Mesenteric fat pad (tissue), 1 donor: ENCODE measurements at places on chromosomes 7 and 10.

DNA sequence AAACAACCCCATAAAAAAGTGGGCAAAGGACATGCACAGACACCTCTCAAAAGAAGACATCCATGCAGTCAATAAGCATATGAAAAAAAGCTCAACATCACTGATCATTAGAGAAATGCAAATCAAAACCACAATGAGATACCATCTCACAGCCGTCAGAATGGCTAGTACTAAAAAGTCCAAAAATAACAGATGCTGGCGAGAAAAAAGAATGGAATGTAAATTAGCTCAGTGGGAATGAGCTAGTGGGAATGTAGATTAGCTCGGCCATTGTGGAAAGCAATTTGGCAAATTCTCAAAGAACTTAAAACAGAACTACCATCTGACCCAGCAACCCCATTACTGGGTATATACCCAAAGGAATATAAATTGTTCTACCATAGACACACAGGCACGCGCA lies 287.0 kb downstream of the WDR37 start:
- DNase-seq, result no peak

DNA sequence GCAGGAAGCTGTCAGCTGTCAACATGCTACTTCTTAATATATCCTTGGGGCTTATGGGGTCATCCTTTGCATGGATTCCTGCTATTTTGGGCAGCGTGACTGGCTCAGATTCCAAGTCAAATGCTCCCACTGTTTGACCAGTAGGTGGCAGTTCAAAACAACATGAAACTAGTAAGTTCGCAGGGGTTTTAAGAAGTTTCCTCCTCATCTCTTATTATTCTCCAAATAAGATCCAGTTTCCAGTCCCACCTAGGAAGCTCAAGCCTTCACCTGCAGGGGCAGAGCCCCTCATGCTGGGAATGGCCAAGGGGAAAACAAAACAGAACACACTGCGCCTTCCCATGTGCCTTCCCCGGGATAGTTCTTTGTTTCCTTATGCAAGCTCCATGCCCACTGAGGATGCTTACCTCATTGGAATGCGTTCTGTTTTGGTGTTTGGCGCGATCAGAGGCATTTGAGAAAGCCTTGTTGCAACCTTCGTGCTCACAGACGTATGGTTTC lies 259.8 kb downstream of the GLI3 start:
- no peak for DNase-seq

DNA sequence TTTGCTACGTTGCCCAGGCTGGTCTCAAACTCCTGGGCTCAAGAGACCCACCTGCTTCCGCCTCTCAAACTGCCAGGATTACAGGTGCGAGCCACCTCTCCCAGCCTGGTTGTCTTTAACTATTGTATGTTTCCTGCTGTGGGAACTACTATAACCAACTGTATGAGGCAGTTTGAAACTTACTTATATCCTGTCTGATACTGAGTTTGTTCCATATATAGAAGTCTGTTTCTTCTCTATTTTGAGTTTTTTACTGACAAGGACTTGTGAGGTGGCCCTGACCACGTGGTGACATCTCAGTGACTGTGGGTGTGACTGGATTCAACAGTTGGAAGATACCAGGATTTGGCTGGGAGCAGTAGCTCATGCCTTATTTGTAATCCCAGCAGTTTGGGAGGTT lies 14.2 kb downstream of the FBH1 start:
- DNase-seq, result no peak

- no peak for DNase-seq
Observed at GRCh38 chr7:2993868-2994267, 49.8 kb downstream of the CARD11 start.

GRCh38 chr7:5375925-5376324 lies 47.7 kb downstream of the TNRC18 start:
- no peak for DNase-seq

- no peak for DNase-seq
Observed at GRCh38 chr10:101816913-101817336, 1.3 kb downstream of the OGA start.

GRCh38 chr7:107874605-107875446 lies 16.2 kb upstream of the DLD start:
- no peak for DNase-seq

- DNase-seq, result peak; percentile 22
Observed at GRCh38 chr10:101331956-101332355, 22.0 kb upstream of the BTRC start.

DNA sequence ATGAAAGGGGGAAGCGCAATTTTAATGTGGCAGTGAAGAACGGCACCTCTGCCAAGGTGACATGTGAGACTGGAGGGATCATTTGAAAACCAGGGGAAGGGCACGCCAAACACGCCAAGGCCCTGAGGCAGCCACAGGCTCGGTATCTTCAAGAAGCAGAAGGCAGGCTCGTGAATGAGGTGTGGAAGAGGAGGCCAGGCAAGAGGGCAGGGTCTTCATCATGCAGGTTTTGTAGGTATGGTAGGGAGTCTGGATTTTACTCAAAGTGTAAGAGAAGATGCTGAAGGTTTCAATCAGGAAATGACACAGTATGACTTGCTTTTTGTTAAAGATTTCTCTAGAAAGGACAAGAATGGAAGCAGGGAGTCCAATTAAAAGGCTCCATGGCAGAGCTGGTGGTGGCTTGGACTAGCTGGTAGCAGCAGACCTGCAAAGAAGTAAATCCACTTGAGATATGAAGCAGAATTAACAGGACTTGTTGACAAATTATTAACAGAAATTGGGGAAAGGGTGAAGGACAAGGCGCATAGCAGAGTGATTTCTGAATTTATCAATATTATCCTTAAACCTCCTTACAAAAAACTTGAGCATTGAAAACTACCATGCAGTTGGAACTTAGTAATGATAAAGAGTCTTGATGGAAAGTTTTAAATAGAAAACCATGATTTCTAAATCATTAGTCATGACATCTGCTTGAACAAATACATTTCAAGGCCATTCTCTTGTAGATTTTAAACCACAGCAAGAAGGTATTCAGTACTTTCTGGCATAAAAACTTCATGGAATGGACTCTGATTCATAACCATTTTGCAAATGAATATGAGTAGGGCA lies 70.4 kb downstream of the COA1 start:
- DNase-seq, result no peak

DNA sequence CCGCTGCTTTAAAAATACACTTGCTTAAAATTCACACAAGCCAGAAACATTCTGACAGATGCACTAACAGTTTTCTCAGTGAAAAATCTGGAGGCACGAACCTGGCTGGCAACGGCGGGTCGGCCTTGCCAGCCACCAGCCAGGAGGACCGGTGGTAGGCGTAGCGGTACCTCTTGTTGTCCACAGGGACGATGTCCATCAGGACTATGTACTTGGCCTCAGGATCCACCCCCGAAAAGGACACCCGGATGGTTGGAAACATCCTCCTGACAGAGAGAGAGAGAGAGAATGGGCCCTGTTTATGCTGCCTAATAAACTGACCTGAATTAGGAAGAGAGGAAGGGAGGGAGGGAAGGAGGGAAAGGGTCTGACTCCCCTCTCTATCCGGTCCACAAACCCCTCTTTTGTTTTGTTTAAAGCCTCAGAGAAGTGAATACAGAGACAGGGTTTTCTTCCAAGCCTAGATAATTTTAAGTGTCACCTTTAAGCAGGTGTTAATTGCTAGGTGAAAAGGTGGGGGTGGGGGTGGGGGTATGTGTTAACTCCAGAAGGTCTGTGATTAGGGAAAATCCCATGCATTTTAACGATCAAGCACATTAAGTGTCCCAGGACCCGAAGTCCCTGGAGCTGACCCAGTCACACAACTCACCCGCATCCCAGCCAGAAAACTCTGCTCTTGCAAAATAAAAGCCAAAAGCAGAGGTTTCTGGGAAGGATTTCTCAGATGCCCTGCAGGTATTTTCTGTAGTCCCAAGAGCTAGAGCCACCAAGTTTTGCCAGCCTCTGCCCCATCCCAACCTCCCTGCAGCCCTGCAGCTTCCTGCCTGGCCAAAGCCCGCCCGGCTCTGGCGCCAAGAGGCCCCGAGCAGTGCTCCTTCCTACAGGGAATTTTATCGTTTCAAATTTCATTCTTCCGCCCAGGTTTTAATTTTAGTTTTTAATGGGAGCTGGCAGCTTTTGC lies 5.0 kb downstream of the TBX20 start:
- no peak for DNase-seq

DNA sequence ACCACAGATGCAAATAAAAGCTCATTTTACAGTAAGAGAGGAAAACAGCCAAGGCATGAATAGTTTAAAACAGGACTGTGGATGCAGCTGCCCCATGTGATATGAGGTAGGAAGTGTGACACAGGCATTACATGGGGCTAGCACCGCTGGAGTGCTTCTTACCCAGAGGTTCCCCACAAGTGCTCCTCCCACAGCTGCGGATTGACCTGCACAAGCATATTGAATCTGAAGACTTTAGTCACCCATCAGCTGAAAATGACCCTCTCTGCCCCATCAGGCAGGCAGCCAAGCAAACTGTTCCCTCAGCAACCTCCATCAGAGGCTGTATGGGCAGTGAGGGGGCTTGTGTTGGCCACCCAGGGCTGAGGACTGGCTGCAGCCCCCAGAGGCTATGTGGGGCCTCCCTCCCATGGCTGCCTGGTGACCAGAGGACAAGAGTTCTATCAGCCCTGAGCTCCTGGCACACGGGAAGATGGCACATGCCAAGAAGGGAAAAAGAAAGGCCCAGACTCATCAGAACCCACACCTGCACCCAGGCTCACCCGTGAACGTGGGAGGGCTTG lies 98.7 kb downstream of the TCERG1L start:
- DNase-seq, result peak; percentile 68

DNA sequence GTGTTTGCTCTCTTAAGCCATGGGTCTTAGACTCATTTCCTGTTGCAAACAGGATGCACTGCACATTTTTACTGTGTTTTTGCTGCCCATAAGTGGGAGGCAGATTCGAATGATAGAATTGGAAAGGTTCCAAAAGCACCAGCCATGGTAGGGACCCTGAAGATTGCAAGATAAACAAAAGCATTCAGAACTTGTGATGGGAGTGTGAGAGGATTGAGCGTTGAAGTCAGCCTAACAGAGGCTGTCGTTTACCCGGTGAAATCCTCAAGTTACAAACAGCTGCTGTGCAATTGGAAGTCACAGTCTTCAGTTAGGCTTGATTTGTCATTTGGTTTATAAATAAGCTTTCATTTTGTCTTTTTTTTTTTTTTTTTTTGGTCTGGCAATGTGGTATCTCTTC lies 192.7 kb upstream of the MKI67 start:
- DNase-seq, result no peak

- no peak for DNase-seq
Observed at GRCh38 chr10:113982769-113983168, 60.9 kb upstream of the ADRB1 start.

- DNase-seq, result no peak
Observed at GRCh38 chr10:14608381-14609001, 166.2 kb downstream of the FAM107B start.

- no peak for DNase-seq
Observed at GRCh38 chr10:47184724-47185330, 115.2 kb upstream of the GDF10 start.

DNA sequence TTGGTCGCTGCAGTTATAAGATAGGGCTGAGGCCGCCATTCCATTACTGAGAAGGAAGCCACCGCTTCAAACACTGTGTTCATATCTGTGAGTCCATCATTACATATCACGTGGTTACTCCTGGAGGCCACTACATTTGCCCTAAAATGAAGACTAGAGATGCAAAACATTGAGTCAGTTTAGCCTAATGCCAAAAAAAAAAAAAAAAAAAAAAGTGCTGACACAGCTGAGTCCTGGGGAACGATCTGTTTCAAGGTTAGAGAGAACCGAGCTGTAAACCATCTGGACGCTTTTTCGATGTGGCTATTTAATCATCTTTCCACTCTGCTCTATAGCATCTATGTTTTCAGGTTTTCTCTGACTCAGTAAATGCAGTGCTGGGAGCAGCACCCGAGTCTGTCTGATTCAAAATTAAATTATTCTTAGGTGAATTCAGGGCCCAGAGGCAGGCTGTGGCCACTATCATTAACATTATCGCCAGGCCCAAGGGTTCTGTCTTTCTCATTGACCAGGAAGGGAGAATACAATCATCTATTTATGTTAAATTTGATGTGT lies 449.1 kb downstream of the PAXIP1 start:
- DNase-seq, result no peak

- no peak for DNase-seq
Observed at GRCh38 chr10:11440250-11441150, 170.9 kb downstream of the USP6NL start.

- no peak for DNase-seq
Observed at GRCh38 chr10:21724020-21724589, 190.1 kb downstream of the MLLT10 start.

DNA sequence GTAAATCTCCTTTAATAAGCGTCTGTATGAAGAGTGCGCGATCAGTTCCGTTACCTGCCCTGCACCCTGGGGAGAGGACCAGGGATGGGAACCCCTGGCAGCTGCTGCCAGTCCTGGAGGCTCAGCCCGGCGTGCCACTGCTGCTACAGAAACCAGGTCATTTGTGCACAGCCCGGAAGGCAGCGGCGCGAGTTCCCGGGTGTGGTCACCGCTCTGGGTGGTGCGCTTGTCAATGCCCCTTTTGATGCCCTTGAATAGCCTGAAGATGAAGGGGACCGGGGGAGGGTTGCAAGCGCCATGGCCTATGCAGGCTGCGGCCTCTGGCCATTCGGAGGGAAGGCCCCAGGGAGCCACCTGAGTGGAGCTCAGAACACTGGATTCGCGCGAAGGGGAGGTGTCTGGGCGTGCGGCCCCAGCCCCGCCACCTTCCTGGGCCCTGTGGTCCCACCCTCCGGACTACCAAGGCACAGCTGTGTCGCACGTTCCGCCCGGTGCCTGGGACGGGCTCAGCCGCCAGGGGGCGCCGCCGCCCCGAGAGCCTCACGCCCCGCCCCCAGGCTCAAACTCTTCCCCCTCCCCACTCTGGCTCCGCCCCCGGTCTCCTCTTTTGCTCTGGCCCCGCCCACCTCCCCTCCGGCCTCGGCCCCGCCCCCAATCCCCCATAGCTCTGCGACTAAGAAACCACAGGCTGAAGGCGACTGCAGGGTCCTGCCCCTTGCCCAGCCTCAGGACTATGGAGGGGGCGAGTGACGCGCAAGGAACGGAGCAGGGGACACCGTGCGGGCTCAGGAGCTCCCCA lies 16.5 kb downstream of the AP5Z1 start:
- no peak for DNase-seq

DNA sequence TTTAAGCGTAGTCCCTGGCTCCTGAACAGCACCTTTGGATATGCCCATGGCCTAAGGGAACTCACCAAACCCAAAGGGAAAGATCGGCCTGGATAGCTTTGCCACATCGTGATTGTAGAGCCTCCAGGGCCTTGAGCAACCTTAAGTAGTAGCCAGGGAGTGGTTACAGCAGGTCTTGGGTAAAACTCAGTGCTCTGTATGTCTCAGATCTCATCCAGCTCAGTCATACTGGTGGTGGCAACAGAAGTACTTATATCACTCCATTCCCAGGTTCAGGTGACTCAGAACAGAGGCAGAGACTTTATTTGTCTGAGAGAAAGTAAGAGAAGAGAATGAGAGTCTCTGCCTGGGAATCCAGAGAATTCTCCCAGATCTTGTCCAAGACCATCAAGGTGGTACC lies 39.1 kb upstream of the AASS start:
- no peak for DNase-seq

- DNase-seq, result no peak
Observed at GRCh38 chr10:29648983-29649268, 14.2 kb upstream of the SVIL start.
